ENCODE measurements at places on chromosomes 6 and 20.

DNA sequence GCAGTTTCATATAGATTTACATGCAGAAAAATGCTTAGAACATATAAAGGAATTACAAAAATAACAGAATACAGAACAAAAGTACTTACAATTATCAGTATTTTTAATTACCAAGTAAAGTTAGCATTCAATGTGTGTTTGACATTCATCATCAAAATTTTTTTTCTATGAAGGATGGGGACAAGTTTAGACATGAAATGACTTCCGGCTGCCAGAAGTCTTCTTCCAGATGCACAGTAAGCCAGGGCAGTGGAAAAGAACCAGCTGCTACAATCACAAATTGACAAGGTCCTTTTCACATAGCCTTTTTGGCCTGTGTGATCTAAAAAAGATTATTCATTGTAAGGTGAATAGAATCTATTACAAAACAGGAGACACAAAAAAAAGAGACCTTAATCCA is 73.8 kb downstream of the HUS1B start:
- DNase-seq = no peak

DNA sequence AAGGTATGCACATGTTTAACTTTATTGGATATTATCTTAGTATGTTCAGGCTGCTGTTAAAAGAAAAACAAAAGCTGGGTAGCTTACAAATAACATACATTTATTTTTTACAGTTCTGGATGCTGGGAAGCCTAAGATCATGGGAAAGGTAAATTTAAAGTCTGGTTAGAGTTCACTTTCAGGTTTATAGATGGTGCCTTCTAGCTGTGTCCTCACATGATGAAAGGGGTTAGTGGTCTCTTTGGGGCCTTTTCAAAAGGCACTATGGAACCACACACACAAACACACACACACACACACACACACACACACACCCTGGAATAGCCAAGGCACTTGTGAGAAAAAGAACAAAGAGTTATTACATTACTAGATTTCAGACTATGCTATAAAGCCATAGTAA is 805.8 kb upstream of the GJE1 start:
- no peak for DNase-seq

DNA sequence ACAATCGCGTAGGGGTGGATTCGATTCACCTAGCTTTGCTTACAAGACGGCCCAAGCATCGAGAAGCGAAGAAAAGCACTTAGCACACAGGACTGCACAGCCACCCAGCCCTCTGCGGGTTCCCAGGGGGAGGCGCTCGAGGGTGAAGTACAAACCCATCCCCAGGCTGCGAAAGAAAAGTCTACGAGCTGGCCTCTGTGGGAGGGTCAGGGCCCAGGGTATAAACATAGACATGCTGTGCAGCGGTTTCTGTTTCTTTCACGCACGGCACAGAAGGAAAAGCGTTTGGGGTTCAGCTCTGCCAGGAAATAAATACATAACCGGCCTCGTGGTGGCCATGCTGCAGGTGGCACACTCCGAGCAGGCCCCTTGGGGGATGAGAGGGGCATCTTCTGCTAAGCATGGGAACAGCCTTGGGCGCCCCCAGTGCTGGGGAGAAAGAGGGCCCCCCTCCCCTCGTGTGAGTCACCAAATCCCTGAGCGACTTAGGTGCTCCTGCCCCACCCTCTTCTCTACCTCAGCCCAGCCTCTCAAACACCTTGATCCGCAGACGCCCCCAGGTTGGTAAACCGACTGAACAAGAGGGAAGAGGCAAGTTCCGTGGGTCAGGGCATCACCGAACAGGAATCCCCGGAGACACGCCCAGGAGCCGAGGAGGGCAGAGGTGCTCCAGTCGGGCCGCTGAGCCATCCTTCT is 91.6 kb upstream of the RIPOR2 start:
- DNase-seq = no peak

- DNase-seq = no peak
Measured at GRCh38 chr20:50434653-50435396, 75.4 kb upstream of the PTPN1 start.

- no peak for DNase-seq
Measured at GRCh38 chr6:33029328-33030184, 20.2 kb upstream of the HLA-DOA start.

DNA sequence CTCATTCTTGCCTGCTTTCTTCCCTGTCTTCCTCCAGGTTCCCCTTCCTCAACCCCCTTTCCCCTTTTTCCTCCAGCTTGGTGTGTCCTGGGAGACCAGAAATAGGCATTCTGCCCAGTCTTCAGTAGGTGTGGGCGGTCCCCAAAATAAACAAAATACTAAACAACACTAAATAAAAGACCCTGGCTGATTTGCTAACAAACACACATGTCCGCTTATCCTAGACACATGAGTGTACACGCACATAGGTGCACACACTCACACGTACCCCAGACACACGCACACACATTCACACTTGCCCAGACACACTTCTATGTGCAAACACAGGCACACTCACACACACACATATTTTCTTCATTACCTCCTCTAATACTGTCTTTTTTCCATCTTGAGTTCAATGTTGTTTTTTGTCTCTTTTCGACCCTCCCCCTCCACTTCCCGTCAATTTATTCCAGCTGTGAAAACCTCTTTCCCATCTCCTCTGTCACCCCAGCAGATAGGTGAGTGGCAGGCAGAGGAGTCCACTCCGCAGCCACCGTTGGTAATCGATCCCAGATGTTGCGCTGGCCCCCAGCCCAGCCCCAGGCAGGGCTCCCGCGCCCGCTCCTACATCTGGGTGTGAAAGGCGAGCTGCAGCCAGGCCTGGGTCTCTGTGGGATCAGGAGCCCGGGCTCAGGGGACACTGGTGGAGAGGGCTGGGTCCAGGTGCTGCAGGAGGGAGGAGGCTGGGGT is 56.9 kb upstream of the FOXP4 start:
- no peak for DNase-seq

GRCh38 chr6:105786449-105786848 is 299.7 kb upstream of the PRDM1 start:
- no peak for DNase-seq

- no peak for DNase-seq
Measured at GRCh38 chr6:83257791-83258190, 64.6 kb downstream of the RWDD2A start.

DNA sequence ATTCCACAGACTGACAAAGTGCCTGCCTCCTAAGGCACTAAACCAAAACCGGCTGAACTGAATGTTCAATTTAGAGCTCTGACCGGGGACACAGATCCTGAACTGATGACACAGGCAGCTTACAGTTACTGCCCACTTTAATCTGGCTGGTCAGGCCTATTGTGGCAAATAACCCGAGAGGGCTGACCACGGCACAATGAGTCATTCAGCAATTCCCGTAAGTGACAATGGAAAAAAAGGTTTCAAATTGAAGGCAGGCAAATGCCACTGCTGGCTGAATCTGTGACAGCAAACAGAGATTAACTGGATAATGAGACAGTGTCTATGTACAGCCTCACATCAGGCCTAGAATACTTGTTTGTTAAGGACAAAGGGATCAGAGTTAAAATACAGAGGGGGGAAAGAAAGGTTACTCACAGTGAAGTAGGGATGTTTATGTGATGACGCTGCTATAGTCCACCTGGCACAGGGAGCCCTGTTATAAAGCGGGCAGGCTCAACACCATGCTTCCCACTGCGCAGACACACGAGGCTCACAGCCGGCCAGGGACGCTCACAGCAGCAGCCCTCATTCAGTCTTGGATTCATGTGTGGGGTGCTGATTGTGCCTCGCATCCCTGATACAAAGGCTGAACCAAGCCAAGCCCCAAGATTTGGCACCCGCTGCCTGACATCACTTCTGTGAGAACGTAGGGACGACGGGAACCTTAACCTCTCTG is 54.4 kb downstream of the RTN4IP1 start:
- no peak for DNase-seq

DNA sequence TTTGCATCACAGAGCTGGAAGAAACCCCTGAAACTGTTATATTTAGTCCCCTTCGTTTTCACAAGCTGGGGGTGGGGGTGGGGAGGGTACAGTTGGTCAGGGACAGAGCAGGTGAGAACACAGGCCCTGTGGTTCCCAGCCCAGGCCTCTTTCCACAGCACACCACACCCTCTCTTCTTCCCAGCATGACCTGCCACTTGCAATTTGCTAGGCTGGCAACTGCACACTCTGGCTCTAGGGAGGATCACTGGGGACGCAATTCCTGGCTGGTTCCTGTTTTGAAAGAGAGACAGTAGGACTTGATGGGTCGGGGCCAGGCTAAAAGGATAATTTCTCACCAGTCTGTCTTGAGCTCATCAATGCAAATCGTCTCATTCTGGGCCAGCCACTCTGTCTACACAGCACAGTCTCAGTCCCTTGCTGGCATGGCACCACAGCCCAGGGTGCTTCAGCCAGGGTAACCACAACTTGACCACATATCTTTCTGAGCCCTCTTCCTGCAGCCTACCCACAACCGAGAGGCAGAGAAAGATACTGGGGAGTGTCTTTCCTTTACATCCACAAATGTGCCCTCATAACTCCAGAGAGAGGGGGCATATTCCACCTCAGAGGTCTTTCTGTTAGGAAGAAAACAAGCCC is 41.7 kb upstream of the EMILIN3 start:
- DNase-seq = no peak

GRCh38 chr20:44518248-44518647 is 3.6 kb downstream of the SERINC3 start:
- no peak for DNase-seq

- DNase-seq = no peak
Measured at GRCh38 chr6:163395831-163396185, 18.7 kb upstream of the QKI start.

- DNase-seq = no peak
Measured at GRCh38 chr6:121616406-121616805, 181.0 kb downstream of the GJA1 start.

- no peak for DNase-seq
Measured at GRCh38 chr20:37236462-37236861, 25.2 kb downstream of the GHRH start.

GRCh38 chr20:6654513-6655252 is 112.8 kb upstream of the BMP2 start:
- no peak for DNase-seq

- DNase-seq = no peak
Measured at GRCh38 chr6:111113336-111114086, 26.2 kb downstream of the SLC16A10 start.

DNA sequence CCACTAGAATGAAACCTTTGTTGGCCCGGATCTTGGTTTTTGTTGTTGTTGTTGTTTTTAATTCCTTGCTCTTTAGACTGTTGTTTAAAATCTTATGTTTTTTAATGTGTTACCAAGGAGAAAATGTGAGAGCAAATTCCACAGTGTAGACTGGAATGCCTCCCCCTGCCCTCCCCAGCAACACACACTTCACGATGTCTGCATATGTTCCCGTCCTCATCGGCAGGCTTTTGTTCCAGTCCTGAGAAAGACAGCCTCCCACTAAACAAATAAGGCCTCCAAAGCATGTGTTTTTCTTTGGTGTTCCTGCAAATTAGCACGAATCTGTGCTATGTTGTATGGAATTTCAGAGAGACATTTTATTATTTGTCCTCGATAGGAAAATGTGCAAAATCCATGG is 263.3 kb upstream of the QKI start:
- DNase-seq = no peak

- DNase-seq = no peak
Measured at GRCh38 chr6:157220485-157220884, 102.8 kb downstream of the TMEM242 start.

- DNase-seq = no peak
Measured at GRCh38 chr6:80434691-80435350, 328.4 kb downstream of the BCKDHB start.

- DNase-seq = no peak
Measured at GRCh38 chr20:58608096-58608840, 42.8 kb upstream of the STX16 start.

DNA sequence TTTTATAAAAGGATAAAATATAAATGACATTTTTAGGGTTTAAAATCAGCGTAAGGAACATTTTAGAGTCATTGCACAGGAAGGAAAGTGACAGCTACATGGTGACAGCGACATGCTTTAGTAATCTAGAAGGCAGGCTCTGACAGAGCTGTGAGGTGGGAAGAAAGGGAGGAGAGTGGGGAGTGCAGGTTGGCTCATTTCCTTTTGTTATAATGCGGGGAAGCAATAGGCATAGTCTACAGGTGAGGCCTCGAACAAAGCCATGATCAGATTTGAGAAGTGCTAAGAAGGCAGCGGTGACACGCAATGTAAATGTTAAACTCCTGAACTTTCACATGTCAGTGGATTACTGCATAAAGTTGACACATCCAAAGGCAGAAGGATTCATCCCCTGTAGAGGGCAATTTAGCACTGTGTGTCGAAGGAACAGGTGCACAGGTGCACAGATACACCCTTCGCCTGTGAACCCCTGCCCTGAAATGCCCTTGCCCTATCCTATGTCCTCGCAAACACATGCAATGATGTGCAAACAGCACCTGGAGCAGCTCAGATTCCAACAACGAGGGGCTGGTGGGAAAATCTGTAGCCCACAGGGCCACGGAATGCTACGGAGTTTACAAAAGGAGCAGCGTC is 32.4 kb upstream of the SMOC2 start:
- DNase-seq = no peak
